ENCODE measurements at places on chromosomes 5 and 9.

DNA sequence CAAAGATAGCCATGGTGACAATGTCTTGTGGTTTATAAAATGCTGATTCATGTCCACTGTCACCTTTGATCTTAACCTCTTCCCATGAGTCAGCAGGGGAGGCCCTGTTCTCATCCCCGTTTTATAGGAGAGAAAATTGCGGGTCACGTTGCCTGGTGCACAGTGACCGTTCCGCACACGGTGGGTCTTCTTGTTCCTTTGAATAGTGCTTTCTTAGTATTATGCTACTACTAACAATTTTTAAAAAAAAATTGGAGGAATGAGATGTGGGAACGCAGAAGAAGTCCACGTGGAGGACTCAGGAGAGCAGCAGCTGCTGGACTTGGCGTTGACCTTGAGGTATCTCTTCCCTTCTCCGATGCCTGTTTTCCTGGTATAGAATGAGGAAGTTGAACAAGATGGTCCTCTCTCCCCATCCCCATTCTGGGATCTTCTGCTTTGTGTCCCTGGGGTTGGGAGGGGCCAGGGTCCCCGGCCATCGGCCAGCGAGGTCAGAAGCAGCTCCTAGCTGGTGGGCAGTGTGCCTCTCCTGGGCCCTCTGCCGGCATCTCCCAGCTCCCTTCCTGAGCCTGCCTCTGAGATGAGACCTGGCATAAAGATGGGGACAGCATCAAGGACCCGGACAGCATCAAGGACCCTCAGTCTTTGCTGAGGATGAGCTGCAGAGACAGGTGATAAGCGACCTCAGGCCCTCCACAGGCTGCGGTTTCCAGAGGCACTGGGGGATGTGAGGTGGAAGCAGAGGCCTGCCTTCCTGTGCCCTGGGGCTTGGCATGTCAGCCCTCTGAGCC is 143.9 kb downstream of the C9orf50 start:
- peaks cover 61% of the 10 kb centered on the region for H3K4me1 ChIP-seq
- DNase-seq, result no peak
- H3K27ac ChIP-seq, result peak overlapping the region; percentile 21
- no peaks in the 10 kb centered on the region for H3K36me3 ChIP-seq
- H3K4me3 ChIP-seq, result no peak overlapping the region

GRCh38 chr9:114003758-114004157 is 74.3 kb downstream of the AMBP start:
- no peaks in the 10 kb centered on the region for H3K4me1 ChIP-seq
- H3K27me3 ChIP-seq, result no peaks in the 10 kb centered on the region
- peak; percentile 10 for DNase-seq
- no peak overlapping the region for H3K4me3 ChIP-seq

- no peak overlapping the region for H3K4me3 ChIP-seq
- no peak for DNase-seq
- no peaks in the 10 kb centered on the region for H3K27me3 ChIP-seq
- no peaks in the 10 kb centered on the region for H3K36me3 ChIP-seq
These were observed 1492.9 kb upstream of the C9orf72 start for GRCh38 chr9:29066141-29066640.

DNA sequence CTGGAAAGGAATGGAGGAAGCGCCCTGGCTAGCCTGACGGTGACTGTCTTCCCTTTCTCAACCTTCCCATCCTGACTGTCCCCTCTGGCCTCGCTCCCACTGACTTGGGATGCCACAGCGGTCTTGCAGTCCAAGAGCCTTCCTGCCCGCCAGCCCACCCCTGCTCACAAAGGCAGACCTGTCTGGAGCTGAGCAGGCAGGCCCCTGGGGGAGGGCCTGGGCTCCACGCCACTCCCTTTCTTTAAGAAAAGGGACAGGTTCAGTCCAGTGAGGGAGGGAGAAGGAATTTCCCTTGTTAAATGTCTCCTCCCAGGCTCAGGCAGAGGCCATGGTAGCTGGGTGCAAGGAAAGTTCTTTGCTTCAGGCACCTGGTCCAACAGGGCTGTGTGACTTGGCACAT is 18.1 kb downstream of the FGF1 start:
- no peak for DNase-seq
- H3K27ac ChIP-seq, result no peak overlapping the region
- H3K27me3 ChIP-seq, result no peaks in the 10 kb centered on the region
- H3K4me1 ChIP-seq, result no peaks in the 10 kb centered on the region
- H3K4me3 ChIP-seq, result no peak overlapping the region

- no peak for DNase-seq
- H3K27ac ChIP-seq, result no peak overlapping the region
- no peaks in the 10 kb centered on the region for H3K4me1 ChIP-seq
These were observed 599.3 kb downstream of the CDH9 start for GRCh38 chr5:26439121-26439520.

DNA sequence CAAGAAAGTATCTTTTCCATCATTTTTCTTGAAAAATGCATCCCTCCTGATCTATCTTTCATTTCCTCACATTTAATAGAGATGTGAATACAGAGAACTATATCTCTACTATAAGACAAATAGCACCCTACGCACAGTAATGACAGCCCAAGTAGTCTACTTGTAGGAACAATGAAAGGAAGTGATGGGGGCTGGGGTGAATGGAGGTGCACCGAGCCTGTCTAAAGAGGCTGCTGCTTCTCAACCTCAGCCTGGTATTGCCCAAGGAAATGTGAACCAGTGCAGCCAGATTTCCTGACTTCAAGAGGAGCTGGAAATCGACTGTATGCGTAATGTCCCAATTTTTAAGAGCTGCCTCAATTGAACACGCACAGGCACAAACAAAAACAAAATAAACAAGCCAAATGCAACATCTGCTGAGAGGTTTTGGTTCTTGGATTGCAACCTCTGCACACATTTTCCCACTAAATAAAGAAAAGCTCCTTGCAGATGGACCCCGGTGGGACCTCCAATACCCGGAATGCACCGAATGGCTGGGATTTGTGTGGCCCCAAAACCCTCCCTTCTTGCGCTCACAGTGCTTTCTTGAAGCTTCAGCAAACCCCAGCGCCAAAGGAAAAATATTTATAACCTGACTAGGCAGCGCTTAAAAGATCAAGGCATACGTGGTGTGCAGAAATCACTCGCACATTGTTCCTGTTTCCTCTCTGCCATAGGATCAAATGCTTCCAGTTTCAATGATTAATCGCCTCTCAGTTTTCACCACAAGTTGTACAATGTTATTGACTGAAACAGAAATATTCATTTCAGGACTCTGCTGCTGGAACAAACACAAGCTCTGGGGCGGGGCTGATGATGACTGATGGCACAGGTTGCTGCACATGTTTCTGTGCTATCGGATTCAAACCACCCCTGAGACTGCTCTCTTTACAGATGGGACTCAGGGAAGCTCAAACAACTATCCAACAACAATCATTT is 68.3 kb downstream of the KCNIP1 start:
- no peak for DNase-seq
- H3K27me3 ChIP-seq, result no peaks in the 10 kb centered on the region
- H3K36me3 ChIP-seq, result no peaks in the 10 kb centered on the region
- H3K4me3 ChIP-seq, result no peak overlapping the region

- no peaks in the 10 kb centered on the region for H3K36me3 ChIP-seq
- no peak overlapping the region for H3K27ac ChIP-seq
- DNase-seq, result no peak
- H3K4me3 ChIP-seq, result no peak overlapping the region
- H3K27me3 ChIP-seq, result no peaks in the 10 kb centered on the region
- peaks cover 14% of the 10 kb centered on the region for H3K4me1 ChIP-seq
These were observed 4.5 kb upstream of the ANGPTL2 start for GRCh38 chr9:127126971-127127370.

GRCh38 chr9:78366827-78367226 is 69.9 kb downstream of the PSAT1 start:
- no peak overlapping the region for H3K4me3 ChIP-seq
- no peaks in the 10 kb centered on the region for H3K4me1 ChIP-seq
- no peaks in the 10 kb centered on the region for H3K27me3 ChIP-seq
- no peak overlapping the region for H3K27ac ChIP-seq
- no peak for DNase-seq

GRCh38 chr5:126233256-126233655 is 190.0 kb upstream of the GRAMD2B start:
- H3K4me1 ChIP-seq, result no peaks in the 10 kb centered on the region
- no peaks in the 10 kb centered on the region for H3K36me3 ChIP-seq
- H3K27me3 ChIP-seq, result no peaks in the 10 kb centered on the region
- no peak overlapping the region for H3K4me3 ChIP-seq
- DNase-seq, result no peak

DNA sequence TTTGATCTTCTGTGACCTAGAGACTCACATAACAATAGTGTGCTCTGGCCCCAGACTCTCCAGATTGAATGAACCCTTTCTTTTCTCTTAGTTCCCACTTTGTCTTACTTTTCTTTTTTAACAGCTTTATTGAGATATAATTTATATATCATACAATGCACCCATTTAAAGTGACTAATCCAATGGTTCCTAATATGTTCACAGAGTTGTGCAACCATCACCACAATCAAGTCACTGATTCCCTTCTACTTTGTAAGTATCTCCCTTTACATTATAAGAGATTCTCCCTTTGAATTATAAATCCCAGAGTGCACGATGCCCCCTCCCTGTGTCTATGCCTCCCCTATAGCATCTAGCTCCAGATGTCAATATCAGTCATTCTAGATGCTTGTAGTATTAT is 172.4 kb downstream of the HINT1 start:
- H3K36me3 ChIP-seq, result no peaks in the 10 kb centered on the region
- DNase-seq, result no peak
- H3K27me3 ChIP-seq, result no peaks in the 10 kb centered on the region
- H3K4me3 ChIP-seq, result no peak overlapping the region
- H3K4me1 ChIP-seq, result no peaks in the 10 kb centered on the region

GRCh38 chr5:116084287-116084691 is 536 bp upstream of the COMMD10 start:
- no peaks in the 10 kb centered on the region for H3K27me3 ChIP-seq
- DNase-seq, result peak; percentile 29
- H3K27ac ChIP-seq, result peak overlapping the region; percentile 92
- no peaks in the 10 kb centered on the region for H3K36me3 ChIP-seq
- H3K4me3 ChIP-seq, result peak overlapping the region; percentile 98

DNA sequence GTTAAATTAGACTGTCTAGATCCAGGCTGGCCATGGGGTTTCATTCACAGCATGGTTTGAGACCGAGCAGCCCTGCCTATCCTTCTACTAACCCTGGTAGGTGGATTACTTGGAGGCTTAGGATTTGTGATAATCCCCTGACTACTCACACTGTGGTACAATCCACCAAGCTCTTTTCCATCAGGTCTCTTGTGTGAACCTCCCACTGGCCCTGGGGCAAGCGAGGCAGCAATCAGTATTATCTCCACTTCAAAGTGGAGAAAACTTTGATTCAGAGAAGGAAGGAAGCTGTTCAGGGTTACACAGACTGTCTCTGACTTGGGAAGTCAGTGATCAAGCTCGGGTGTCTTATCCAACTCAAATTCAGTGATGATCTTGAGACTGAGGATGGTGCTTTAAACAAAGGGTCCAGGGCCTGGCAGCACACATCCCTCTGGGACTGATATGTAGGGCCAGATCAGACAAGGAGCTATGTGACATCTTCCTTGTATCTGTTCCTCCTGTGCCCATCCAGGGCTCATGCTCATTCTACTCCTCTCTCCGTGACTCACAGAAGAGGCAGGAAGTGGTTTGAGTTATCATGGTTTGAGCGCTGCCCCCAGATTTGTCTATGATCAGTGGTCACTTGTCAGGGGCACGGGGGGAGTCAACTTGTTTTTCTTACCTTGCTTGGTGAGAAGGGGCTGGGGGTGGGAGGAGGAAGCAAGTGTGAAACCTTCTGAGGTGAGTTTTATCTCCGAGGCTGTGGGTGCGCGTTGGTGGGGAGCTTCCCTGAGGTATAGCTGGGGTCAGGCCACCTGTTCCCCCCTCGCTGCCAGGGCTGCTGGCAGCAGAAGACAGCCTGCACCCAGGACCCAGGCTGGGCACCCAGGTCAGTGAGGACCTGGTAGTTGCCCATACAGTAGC is 48.6 kb downstream of the RGS3 start:
- H3K36me3 ChIP-seq, result no peaks in the 10 kb centered on the region
- no peak overlapping the region for H3K27ac ChIP-seq
- no peak overlapping the region for H3K4me3 ChIP-seq
- no peaks in the 10 kb centered on the region for H3K27me3 ChIP-seq
- DNase-seq, result no peak

GRCh38 chr5:37662789-37663485 is 176.9 kb downstream of the GDNF start:
- DNase-seq, result no peak
- H3K4me1 ChIP-seq, result no peaks in the 10 kb centered on the region
- no peak overlapping the region for H3K4me3 ChIP-seq
- H3K27ac ChIP-seq, result no peak overlapping the region
- H3K36me3 ChIP-seq, result no peaks in the 10 kb centered on the region

DNA sequence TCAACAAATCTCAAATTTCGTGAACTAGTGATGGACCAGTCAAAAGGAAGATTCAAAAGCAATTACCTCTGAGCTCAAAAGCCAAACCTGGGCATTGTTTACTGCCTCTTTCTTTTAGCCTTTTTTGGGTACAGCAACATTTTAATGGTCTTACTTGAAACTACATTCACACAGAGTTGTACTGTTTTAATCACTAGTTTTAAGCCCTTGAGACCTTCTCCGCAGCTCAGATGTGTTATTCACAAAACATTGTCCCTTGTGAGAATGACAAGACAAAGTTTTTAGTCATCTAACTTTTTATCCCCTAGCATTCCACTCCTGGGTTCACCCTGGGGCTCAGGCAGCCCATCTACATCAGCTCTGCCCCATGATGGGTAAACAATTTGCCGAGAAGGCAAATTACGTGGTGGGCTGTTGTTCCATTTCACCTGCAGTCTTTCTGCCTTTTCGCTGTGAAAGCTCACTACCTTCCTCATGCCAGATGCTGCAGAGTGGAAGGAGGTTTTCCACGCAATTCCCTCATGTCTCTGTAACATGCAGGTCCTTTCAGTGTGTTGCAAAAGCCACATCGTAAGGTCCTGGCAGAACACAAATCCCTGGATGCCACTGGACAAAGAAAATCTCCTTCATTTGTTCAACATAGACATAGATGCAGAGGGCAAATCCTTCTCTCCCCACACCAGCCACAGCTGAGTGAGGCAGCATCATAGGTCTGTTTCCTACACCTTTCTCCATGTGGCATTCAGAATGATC is 175.7 kb downstream of the EBF1 start:
- no peaks in the 10 kb centered on the region for H3K4me1 ChIP-seq
- H3K4me3 ChIP-seq, result no peak overlapping the region

DNA sequence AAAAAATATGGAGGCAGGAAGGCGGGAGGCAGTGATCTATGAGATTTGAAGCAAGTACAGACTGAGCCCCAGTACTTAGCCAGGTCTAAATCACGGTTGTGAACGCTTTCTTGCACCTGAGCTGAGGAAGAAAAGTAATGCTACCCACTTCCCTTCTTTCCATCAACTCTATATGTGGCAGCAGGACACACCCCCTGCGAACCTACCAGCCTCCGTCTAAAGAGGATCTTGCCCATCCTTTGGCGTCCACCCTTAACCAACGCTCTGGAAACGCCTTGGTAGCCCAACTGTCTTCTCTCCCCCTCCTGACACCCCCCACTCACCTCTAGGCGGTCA is 545 bp downstream of the HMGCS1 start:
- no peaks in the 10 kb centered on the region for H3K36me3 ChIP-seq
- no peak for DNase-seq
- peaks cover 8% of the 10 kb centered on the region for H3K4me1 ChIP-seq
- peak overlapping the region; percentile 99 for H3K27ac ChIP-seq
- H3K4me3 ChIP-seq, result peak overlapping the region; percentile 94
- H3K27me3 ChIP-seq, result no peaks in the 10 kb centered on the region
